ENCODE measurements at places on chromosomes 6 and 20. TPM values are rescaled to one million over a fixed set of nuclear protein-coding genes. Genes with fewer than 3 reads are reported as not detected.

RSPO3 gene
- 2.0 TPM for total RNA-seq

APMAP gene
- total RNA-seq, result 93.7 TPM

ABHD16B gene
- not detected for total RNA-seq

ITCH gene
- 85.4 TPM for total RNA-seq

CEP57L1 gene
- total RNA-seq, result 29.1 TPM

CCDC170 gene
- total RNA-seq, result 0.56 TPM

TP53TG5 gene
- not detected for total RNA-seq

AIF1 gene
- total RNA-seq, result not detected

MRAP2 gene
- 3.7 TPM for total RNA-seq

TDRD6 gene
- under 0.01 TPM for total RNA-seq

FOXC1 gene
- 2.3 TPM for total RNA-seq

DOK5 gene
- total RNA-seq, result 35.9 TPM

TFAP2C gene
- not detected for total RNA-seq

DLL1 gene
- total RNA-seq, result 0.38 TPM

HLA-A gene
- 680 TPM for total RNA-seq

PNPLA1 gene
- total RNA-seq, result not detected

NDUFAF4 gene
- total RNA-seq, result 7.0 TPM

HLA-DOB gene
- total RNA-seq, result under 0.01 TPM

BNIP5 gene
- total RNA-seq, result not detected

SMLR1 gene
- total RNA-seq, result 0.19 TPM

CD93 gene
- 2.8 TPM for total RNA-seq

FABP7 gene
- not detected for total RNA-seq

SLC22A1 gene
- 0.38 TPM for total RNA-seq

GSTA1 gene
- not detected for total RNA-seq

MCHR2 gene
- not detected for total RNA-seq

SLC35D3 gene
- under 0.01 TPM for total RNA-seq

PLAGL1 gene
- total RNA-seq, result 16.9 TPM

OXT gene
- total RNA-seq, result not detected

BCAS1 gene
- 0.19 TPM for total RNA-seq

LRFN2 gene
- total RNA-seq, result not detected

CST1 gene
- 13.2 TPM for total RNA-seq

KIF6 gene
- total RNA-seq, result 0.28 TPM

DNMT3B gene
- total RNA-seq, result 2.0 TPM

PDE7B gene
- total RNA-seq, result 60.0 TPM

TMC2 gene
- total RNA-seq, result not detected

LRRC1 gene
- total RNA-seq, result 2.7 TPM

FERMT1 gene
- total RNA-seq, result 6.3 TPM

ZNF341 gene
- total RNA-seq, result 1.1 TPM

BCLAF1 gene
- 70.8 TPM for total RNA-seq

MMP24 gene
- 0.56 TPM for total RNA-seq

PKIB gene
- total RNA-seq, result 1.2 TPM

TRIM15 gene
- not detected for total RNA-seq

XKR7 gene
- under 0.01 TPM for total RNA-seq

SHLD1 gene
- total RNA-seq, result 1.2 TPM

TREML1 gene
- total RNA-seq, result not detected

ENPP3 gene
- total RNA-seq, result under 0.01 TPM

VGLL2 gene
- total RNA-seq, result not detected

MEI4 gene
- not detected for total RNA-seq

TXLNB gene
- total RNA-seq, result under 0.01 TPM
